ENCODE measurements at places on chromosomes 12 and 14.

DNA sequence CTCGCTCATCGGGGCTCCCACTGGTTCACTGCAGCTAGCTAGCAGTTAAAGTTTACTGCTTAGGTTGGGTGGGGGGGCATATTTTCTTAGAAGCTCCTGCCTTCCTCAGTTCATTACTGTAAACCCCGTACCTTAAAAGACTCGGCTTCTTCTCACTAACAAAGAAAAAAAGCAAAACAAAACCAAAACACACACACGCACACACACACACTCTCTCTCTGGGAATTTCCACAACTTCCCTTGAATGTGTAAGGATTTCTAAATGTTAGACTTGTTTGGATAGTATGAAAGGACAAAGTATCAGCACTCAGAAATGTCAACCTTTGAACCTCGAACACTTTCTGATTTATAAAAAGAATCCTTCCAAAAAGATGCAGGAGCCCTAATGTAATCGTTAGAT lies 927 bp downstream of the PTHLH start:
- DNase-seq: no peak

DNA sequence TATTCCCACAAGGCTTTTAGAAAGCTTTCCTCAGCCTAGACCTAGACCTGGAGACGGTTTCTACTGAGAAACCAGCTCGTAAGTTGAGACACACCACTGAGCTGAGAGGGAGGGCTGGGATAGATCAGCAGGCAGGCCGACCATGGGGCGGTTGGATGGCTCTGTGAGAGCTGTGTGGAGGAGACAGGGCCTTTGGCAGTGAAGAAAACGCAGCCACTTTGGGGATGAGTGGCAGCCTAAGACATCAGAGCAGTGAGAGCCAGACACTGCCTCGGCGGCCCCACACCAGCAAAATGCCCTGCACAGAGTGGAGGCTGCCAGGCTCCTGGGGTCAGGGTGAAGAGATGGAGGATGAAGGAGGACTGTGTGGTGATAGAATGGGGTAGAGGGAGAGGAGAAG lies 46.0 kb downstream of the CACNA2D4 start:
- DNase-seq: peak; percentile 7

GRCh38 chr12:87444039-87444438 lies 585.2 kb downstream of the C12orf50 start:
- DNase-seq: no peak

DNA sequence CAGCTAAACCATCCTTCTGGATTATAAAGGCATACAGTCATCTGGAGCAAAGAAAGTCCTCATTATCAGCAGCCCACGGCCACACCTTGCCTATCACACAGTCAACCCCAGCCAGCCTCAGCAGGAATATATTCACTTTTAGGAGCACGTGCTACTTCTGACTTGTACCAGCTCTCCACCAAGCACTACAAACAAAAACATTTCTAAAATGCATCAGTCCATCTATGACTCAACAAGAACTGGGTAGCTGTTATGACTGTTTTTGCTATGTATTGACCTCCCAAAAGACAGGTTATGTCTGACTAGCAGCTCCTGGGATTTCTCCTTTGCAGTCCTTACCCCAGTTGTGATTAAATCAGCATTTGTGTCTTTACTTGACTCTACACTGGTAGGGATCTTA lies 31.2 kb downstream of the NUAK1 start:
- no peak for DNase-seq

DNA sequence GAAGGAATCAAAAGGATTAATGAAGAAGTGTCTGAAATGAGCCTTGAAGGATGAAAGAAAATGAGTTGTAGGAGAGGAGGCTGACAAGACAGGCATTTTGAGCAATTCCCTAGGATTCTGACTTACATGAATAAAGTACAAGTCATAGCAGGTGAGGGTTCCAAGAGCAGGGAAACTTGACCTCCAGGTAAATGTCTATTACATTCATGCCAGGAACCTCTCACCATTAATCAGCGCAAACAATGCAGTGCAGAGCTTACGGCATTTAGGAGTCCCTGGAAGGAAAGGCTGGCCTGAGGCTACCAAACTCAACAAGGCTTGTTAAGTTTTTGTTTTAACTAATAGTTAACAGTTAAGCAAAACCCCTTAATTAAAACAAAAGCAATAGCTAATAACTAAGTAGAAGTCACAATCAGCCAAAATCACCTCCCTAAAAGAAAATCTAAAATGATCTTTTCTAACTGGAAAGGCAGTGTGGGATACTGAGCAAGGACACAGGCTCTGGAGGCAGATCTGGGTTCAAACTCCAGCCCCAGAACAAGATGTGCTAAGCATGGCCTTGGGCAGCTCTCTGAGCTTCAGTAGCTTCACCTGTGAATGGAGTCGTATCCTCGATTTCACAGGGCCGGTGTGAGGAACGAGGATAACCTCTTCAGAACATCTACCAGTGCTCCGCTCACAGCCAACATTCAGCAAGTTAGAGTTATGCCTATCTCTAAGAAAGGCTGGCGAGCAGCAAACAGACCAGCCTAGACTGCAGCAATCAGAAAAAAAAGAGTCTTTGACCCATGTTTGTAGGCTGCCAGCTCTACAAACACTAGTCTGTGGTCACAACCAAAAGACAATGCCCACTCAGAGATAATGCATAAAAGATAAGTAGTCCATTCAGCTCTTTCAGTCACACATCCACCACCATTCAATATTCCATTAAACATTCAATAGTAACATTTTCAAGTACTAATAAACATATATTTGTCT lies 16.9 kb downstream of the PPTC7 start:
- no peak for DNase-seq

DNA sequence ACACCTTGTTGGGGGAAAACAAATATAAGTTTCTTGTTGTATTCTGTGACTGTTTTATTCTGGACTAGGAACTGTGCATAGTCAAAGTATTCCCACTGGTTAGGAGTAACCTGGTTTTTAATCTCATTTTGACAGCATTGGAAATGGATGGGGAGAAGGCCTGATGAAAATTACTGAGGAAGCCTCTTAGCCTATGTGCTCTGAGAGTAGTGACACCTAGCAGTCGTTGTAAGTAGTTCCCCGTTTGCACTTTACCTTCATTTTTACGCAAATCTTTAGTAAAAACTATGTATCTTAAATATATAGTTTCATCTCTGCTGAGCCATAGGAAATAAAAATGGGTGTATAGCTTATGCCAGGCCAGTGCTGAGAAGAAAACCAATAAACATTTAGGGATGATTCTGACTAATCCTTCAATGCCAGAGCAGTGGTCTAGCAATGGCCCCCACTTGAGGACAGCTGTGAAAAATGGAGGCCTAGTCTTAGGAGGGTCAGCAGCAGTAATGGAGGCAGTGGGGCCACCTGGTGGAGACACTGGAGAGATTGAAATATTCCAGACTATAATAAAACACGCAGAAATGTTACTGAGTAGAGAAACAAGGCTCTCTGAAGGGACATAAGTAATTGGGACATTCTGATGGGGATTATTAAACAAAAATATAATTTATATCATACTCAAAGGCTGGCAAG lies 133.2 kb upstream of the NOVA1 start:
- peak; percentile 8 for DNase-seq

DNA sequence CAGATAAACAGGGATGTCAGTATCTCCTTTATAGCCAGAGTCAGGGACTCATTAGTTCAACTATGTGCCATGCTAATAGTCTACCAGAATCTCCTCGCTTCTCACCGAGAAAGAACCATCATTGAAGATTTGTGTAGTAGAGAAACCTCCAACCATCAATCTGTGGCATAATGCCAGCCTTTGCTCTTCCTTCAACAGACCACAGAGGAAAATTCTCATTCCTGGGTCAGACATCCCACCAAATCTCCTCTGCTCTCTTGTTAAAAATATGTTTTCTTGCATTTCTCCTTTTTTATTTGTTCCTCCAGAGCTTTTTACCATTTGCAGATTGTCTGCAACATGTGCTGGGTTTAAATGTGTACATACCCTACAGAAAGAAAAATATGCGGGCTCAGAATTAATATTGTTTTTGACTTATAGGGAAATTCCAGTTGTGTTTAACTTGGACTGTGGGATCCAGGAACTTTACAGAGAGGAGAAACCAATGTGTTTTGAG lies 64.9 kb downstream of the LLPH start:
- no peak for DNase-seq

- no peak for DNase-seq
Measured at GRCh38 chr12:119673634-119674033, 5.7 kb downstream of the PRKAB1 start.

DNA sequence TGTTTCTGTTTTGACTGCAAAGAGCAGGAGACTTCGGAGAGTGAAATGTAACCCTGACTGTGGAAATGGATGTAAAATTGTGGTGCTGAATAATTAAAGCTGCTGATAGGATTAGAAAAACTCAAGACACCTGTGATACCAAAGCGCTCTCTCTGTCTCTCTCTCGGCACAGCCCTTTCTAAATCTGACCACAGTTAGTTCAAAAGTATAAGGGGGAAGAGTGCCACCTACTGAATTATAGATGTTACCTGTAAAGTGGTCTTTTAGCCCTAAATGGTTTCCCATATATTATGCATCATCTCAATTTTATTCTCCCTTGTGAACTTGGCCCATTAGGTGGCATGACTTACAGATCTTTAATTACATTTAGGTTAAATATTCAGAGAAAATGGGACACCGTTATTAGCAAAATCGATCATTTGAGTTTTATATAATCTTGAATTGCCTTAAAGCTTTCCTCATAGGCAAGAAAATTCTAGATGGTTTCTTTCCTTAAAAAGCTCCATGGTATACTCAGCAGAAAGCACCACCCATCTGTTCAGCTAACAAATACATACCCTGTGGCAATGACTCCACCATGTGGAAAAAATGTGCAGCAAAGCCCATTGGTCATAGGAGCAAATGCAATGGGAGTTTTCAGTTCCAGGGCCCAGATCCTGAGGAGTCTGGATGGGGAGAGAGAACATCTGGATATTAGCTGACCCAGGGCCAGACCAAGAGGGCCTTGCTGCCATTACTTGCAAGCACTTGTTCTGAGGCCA lies 18.1 kb downstream of the RFC5 start:
- no peak for DNase-seq

DNA sequence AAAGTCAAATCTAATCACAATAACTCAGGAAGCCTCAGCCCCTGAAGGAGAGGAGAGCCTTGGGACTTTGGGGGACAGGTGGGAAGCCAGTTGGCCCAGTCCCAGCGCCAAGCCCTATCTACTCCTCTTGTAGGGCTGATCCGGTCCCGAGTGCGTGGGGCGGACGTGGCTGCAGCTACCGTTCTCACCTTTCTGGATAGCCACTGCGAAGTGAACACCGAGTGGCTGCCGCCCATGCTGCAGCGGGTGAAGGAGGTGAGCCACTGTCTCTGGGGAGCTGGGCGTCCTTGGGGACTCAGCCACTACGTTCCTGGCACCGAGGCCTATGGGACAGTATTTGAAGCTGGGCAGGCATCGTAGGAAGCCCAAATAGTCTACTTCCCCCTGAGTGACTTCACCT lies 68.4 kb downstream of the GALNT16 start:
- no peak for DNase-seq

DNA sequence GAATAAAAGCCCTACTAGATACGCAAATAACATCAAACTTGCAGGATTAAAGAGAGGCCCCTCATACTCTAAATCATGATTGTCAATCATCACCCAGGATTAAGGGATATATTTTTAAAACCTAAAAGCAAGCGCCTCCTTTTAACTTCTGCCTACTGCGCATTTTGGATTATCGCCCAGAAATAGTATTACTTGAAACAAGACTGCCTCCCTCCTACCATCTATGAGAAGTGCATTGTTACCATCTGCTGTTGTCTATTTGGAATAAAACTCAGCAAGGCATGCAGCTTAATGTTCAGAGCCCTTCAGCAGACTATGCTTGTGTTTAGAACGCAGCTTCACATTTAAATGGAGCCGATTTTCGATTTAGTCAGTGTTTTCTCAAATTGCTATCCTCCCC lies 79.6 kb downstream of the EXOC5 start:
- DNase-seq: no peak

GRCh38 chr14:91415794-91416743 lies 1.6 kb downstream of the CCDC88C start:
- no peak for DNase-seq

GRCh38 chr12:103548622-103549601 lies 38.2 kb upstream of the STAB2 start:
- DNase-seq: peak; percentile 67

DNA sequence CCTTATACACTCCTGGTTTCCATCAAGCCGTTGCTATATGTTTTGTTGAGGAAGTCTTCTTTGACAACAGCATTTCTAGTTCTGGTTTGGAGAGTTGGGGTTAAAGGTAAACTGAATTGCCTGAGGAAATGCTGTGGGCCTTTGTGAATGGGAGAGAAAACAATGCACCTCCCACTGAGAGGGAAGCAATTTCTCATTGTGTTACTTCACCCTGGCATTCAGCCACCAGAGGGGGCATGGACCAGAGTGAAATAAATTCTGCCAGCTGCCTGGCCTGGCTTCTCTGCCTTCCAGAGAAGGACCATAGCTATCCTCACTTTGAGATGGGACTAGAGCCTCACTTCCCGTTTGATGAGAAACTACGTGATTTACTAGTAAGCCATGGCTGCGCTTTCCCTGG lies 475.3 kb downstream of the EGLN3 start:
- peak; percentile 44 for DNase-seq

- no peak for DNase-seq
Measured at GRCh38 chr12:15278816-15279658, 43.3 kb upstream of the PTPRO start.

DNA sequence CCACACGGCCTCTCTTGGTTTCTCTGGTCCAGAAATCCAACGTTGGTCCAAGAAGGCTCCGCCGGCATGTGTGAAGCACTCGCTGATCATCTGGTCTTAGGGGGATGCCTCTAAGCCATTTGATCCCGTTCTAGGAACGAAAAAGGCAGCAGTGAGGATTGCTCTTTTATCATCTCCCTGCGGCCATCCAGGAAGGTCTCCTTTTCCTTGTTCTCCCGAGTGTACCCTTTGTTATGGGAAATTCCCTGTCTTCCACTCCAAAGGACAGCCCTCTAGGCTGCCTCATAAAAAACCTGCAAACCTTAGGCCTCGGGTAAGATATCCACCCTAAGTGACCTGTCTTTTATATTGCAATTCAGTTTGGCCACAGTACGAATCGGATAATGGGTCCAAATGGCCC lies 85.8 kb downstream of the TMTC3 start:
- DNase-seq: no peak

DNA sequence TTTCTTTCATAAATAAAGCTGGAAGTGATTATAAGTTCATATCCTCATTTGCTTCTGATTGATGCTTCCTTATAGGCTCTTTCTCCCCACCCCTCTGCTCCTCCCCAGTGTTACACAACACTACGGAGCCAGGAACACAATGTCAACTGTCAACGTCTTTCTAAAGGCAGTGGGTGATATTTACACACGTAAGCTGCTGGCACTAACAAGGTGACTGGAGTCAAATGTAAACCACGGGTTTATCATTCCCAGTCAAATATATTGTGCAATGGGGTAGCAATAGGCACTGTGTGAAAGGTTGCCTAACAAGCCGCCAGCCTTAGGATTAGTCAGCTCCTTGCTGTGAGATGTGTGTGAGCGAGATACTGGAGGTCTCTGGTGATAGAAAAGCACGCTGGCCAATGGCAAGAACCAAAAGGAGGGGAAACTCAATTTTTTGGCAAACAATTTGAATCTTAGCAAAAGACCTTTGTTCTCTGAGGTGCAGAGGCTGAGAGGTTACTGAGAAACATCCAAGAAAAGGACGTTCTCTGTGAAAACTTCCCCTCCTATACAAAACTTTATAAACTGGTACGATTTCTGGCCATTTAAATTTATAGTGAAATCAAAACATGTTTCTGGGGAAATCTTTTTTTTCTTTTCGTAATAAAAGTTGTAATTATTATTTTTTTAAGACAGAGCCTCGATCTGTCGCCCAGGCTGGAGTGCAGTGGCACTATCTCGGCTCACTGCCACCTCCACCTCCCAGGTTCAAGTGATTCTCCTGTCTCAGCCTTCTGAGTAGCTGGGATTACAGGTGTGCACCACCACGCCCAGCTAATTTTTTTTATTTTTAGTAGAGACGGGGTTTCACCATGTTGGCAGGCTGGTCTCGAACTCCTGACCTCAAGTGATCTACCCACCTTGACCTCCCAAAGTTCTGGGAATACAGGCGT lies 22.3 kb upstream of the HECTD1 start:
- no peak for DNase-seq
